ENCODE measurements at places on chromosomes 6 and 20. TPM values are rescaled to one million over a fixed set of nuclear protein-coding genes. Genes with fewer than 3 reads are reported as not detected.

DNA sequence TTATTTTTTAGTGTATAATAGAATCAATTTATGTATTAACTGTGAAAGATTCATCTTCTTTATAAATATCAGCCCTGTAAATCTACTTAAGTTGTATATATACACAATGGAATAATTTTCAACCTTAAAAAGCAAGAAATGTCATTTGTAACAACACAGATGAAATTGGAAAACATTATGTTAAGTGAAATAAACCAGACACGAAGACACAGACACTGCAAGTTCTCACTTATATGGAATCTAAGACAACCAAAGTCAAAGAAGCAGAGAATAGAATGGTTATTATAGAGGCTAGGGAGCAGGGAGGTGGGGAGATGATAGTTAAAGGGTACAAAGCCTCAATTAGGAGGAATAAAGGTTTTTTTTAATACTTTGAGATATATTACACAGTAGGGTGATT lies 1404.4 kb downstream of the HACE1 start:
- DNase-seq = no peak

DNA sequence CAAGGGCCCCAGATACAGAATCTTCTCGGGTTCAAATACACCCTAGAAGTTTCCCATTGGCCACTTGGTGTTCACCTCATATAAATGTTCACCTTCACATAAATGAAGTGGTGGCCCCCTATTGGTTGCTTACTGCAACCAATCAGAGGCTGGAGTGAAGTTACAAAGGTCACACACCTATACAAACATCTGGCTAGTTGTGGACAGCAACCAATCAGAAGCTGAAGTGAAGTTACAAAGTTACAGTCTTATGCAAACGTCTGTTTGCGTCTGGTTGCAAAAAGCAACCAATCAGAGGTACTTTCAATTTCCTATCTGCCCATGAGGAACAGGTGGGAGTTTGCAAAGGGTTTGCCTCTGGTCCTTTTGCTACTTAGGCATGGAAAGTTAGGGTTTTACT lies 206.5 kb upstream of the BMP2 start:
- DNase-seq = no peak

DNA sequence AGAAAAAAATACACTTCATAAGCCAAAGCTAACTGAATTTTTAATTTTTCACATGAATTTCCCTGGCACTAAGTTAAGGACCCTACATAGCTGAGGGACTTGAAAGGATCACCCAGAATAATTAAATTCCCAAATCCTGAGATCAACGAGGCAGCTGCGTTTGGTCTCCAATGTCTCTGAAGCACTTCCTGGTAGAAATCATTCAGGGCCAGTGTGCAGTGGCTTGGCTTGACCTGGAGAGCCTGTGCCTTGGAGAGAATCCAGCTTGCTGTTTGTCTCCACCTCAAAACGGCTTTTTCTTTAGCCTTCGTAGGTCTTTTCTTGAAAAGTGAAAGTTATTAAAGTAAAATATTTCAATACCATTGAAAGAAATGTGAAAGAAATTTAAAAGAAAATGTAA lies 92.4 kb downstream of the SMOC2 start:
- DNase-seq = peak; percentile 27

DNA sequence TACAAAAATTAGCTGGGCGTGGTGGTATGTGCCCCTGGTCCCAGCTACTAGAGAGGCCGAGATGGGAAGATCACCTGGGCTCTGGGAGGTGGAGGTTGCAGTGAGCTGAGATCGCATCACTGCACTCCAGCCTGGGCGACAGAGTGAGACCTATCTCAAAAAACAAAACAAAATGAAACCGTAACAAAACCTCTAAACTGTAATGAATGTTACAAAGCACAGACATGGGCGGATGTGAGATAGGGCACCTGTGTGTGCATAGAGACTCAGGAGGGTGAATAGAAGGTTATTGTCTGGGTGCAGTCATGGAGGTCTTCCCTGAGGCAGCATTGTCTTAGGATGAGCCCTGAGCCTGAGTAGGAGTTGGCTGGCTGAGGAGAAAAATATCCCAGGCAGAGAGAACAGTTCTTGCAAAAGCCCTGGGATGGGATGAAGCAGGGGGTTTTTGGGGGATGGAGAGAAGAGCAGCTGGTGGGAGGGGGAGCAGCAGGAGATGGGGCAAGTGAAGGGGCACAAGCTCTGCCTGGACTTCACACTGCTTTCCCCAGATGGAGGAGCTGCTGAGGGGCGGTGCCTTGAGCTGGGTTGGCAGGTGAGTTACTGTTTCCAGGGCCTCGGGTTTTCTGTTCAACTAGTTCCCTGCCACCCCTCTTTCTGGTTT lies 5.2 kb downstream of the BCAS4 start:
- DNase-seq = peak; percentile 58

GRCh38 chr6:157999168-158000051 lies 17.7 kb downstream of the SYNJ2 start:
- DNase-seq = no peak

GRCh38 chr20:20546402-20546801 lies 166.0 kb downstream of the RALGAPA2 start:
- no peak for DNase-seq

DNA sequence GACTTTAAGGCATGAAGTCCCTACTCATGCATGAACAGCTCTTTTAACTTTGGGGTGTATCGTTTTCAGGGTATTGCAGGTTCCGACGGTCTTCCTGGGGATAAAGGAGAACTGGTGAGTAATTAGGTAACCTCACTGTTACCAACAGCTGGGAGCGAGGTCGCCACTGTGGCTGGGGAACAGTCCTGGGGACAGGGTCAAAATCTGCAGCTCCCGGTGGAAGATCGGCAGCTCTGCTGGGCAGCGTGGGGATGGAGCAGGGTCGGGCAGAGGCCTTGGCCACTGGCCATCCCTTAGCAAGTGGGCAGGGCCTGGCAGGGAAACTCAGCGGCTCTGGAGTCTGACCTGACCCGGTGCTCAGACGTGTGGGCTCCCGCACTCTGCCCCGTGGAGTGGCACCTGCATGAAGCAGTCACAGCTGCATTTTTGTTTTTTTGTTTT lies 16.1 kb downstream of the COL9A3 start:
- DNase-seq = peak; percentile 60

DNA sequence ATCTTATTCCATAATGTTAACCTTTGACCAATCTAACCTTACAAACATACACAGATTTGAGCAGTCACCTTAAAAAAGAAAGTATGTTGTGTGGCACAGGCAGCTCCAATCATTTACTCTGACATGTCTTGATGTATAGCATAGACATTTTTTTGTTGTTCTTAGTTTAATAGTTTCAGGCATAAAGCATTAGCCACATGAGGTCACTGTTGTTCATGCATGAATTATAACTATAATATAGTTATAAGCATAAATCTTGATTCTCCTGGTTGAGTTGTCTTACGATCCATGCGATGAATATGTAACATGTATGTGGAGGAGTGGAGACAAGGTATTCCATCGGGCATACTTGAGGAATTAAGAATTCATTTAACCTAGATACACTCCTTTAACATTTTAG lies 26.1 kb upstream of the NKAIN2 start:
- DNase-seq = no peak

GRCh38 chr20:59666586-59666985 lies 62.2 kb downstream of the PHACTR3 start:
- no peak for DNase-seq

DNA sequence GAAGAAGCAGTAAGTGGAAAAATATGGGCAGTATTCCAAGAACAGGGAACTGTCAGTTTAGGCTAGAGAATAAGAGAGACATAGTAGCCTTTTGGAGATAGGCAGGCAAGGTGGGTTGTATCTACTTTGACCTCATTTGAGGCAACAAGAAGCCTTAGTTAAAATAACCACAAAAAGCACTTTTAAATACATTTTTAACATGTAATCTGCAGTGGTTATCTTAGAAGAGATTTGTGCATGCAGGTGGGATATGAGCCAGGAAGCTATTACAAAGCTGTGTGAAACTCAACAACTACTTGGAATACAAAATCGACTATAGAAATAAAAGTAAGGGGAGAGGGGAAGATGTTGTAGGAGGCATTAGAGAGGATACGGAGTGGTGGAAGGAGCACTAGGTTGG lies 143.7 kb upstream of the MCHR2 start:
- DNase-seq = no peak

- no peak for DNase-seq
Observed at GRCh38 chr6:10579803-10580202, 58.7 kb downstream of the GCNT2 start.

DNA sequence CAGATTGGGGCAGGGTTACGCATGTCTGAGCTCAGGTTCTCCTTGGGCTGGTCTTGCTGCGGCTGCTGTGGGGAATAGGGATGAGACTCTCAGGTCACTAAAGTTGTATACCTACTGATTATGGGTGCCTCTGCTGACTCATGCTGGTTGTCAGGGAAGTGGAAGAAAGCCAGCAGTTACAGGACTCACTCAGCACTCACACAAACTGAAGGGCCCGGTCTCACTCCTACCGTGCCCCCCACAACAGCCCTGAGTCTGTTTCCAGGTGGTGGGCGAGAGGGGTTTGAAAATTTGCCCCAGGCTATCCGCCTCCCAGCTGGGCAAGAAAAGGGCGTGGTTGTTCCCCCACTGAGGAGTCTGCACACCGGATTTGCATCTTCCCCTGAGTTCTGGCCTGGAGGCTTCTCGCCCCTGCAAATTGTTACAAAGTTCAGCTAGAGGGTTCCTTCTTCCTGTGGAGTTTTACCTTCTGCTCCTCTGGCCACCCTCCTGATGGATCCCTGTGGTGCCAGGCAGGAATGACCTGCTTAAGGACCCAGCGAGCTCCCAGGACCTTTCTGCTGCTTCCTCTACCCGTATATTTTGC lies 659.2 kb downstream of the HDGFL1 start:
- no peak for DNase-seq

- DNase-seq = no peak
Observed at GRCh38 chr20:44023515-44024371, 109.1 kb downstream of the TOX2 start.

DNA sequence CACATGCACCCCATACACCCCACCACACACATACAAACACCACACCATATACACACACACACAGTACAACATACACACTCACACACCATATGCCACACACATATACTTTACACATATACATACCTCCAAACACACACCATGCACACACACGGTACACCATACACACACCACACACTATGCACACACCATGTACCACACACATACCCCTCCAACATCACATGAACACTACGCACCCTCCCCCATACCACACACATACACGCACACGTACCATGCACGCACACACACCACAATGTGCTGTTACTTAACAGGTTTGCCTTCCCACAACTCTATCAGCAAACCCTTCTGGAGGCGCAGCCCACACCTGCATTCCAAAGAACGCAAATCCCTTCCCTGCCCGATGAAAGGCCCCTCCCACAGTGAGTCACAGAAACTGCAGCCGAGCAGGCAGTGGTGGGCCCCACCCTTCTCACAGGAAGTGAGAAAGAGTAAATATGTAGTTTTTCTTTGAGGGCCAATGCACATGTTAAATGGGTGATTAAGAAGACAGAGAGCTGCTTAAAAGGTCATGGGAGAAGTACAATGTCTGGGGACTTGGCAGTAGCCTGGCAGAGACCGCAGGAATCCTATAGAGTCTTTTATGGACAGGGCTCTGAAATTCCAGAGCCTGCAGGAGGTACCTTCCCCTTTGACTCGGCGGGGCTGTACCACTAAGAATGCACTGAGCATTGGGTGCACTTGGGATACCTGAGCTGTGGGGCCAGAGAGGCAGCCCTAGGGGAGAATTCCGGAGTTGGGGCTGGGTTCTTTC lies 34.1 kb upstream of the EZR start:
- peak; percentile 88 for DNase-seq

DNA sequence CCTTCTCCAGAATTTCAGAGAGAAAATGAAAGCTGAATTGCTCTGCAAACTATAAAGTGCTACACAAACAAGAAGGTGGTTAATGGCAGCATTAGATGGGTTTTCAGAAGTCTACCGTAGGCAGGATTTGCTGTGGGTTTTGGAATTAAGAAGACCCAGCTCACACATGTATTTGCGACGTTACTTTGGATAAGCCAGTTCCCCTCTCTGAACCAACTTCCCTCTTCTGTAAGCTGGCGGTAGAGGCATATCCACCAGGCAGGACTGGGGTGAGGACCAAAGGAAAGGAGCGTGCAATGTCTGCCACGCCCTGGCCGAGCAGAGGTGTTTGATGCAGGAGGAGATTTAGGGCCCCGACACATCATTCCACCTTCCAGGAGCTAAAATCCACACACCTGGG lies 6.9 kb downstream of the RSPO4 start:
- DNase-seq = no peak

DNA sequence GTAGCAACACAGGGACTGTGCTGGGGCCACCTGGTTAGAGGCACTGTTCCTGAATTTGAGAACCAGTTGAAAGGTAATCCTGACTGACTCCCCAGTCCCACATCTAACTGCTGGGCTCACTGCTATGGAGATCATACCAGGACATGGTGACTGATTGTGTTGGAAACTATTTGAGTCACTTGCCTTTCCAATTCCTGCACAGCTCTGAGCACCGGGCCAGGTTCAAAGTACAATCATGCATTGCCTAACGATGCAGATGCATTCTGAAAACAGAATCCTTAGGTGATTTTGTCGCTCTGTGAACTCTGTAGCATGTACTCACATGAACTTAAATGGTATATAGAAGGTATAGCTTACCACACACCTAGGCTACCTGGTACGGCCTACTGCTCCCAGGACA lies 215.3 kb downstream of the BMP7 start:
- DNase-seq = no peak

DNA sequence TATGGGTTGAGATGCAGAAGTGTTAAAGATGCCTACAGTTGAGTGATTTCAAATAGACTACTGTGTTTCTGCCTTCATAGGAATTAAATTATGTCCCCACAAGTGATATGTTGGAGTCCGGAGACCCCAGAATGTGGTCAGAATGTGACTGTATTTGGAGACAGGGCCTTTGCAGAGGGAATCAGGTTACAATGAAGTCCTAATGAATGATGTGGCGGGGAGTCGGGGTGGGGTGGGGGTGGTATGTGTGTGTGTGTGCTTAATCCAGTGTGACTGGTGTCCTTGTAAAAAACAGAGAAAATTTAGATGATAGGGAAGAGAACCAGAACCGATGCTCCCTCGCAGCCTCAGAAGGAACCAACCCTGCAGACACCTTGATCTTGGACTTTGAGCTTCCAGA lies 448.2 kb downstream of the QKI start:
- no peak for DNase-seq

- DNase-seq = no peak
Observed at GRCh38 chr20:62888406-62888805, 26.8 kb upstream of the TCFL5 start.

GRCh38 chr20:23024701-23025100 lies 10.4 kb upstream of the SSTR4 start:
- no peak for DNase-seq

- DNase-seq = no peak
Observed at GRCh38 chr20:44428174-44429016, 47.3 kb upstream of the TTPAL start.

- DNase-seq = no peak
Observed at GRCh38 chr6:162058281-162058875, 669.2 kb downstream of the PRKN start.

- DNase-seq = peak; percentile 30
Observed at GRCh38 chr6:169915769-169916550, 164.5 kb downstream of the ERMARD start.

The ADGRB3 gene
- total RNA-seq = 0.22 TPM

The TMC2 gene
- total RNA-seq = not detected

The ZNF831 gene
- not detected for total RNA-seq

The IP6K3 gene
- not detected for total RNA-seq

The MACROD2 gene
- 2.2 TPM for total RNA-seq

The TPD52L1 gene
- 15.6 TPM for total RNA-seq

The PACRG gene
- total RNA-seq = 0.52 TPM

The MCCD1 gene
- total RNA-seq = not detected

The HAO1 gene
- total RNA-seq = not detected

The IL20RA gene
- total RNA-seq = 0.28 TPM

The FUT9 gene
- 0.18 TPM for total RNA-seq
